Pulmonary artery endothelial cell (primary cell): ENCODE measurements at places on chromosomes 11 and 22. TPM values are rescaled to one million over a fixed set of nuclear protein-coding genes. Genes with fewer than 3 reads are reported as not detected.

MIOX gene
- total RNA-seq = not detected in 2 replicates

BATF2 gene
- 0.40 and 1.1 TPM in 2 replicates for total RNA-seq

DNA sequence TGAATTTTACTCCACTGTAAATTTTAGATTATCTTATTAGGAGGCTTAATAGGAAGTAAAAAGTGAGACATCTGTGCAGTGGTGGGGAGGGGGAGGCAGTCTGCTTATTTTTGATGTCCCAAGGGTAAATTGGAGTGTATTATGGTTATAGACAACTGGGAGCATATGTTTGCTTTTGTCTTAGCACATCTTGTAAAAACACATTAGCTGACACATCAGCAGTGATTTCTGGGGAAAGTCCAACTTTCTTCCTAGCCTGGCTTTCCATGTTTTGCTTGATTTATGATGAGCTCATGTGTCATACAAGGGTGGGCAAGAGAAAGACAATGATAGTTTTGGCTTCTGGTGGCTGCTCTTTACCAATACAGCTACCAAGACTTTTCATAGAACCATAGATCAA lies 4.0 kb downstream of the ANO3 start:
- no peak for DNase-seq

DNA sequence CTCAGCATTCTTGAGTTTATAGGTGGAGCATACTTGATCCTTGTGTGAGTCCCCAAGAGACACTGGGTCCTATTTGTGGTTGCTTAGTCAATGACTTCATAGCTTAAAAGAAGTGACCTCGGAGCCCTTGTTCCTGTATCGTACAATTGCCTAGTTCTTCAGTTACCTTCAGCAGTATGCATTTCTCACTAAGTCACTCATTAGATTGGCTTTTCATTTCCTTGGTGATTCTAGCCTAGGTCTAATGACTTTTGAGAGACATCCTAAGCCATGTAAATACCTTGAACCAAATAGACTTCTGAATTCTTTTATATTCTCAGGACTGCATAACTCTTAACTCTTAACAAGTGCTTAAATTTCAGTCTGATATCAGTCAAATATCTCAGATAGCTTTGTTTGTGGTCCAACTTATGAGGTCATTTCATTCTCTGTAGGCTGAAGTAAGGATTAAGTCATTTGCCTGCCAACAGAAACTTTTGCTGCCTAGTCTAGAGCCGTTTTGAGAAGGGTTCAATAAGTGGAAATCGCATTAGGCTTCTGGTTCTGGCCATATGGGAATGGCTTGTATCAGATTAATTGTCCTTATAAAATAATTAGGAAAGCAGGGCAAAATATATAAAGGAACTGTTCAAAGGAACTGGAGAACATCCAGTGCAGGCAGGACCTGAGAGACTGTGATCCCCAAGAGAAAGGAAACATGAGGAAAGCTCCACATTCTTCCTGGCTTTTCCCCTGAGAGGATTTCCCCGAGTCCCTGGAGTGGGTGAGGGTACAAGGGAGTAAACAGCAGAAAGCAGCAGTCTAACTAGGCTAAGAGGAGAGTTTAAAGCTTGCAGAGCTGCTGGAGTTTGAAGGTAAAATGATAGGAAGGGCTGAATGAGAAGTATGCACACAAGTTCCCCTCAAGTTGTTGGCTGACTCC lies 39.9 kb downstream of the TRAF6 start:
- no peak for DNase-seq

DNA sequence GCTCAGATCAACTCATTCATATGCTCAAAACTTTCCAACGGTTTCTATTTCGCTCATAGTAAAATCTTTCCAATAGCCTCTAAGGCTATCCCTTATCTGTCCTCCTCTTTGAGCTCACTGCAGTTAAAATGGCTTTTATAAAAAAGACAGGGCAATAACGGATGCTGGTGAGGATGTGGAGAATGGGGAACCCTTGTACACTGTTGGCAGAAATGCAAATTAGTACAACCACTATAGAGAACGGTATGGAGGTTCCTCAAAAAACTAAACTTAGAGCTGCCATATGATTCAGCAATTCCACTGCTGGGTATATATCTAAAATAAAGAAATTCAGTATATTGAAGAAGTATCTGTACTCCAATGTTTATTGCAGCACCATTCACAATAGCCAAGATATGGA lies 345.6 kb downstream of the DLG2 start:
- no peak for DNase-seq

YPEL4 gene
- total RNA-seq = 0.14 and 0.20 TPM in 2 replicates

- no peak for DNase-seq
These were observed 965.7 kb upstream of the FAT3 start for GRCh38 chr11:91258876-91259275.

- DNase-seq = no peak
These were observed 90.3 kb downstream of the PAX6 start for GRCh38 chr11:31720671-31721365.

- DNase-seq = no peak
These were observed 3.7 kb downstream of the PTS start for GRCh38 chr11:112229746-112230433.

- DNase-seq = no peak
These were observed 35.4 kb downstream of the SDHD start for GRCh38 chr11:112121981-112122615.

TMPRSS6 gene
- total RNA-seq = not detected in 2 replicates

- no peak for DNase-seq
These were observed 48.8 kb upstream of the LARGE1 start for GRCh38 chr22:33969045-33969444.

IL10RA gene
- total RNA-seq = under 0.01 TPM in 1 of 2 replicates, not detected in the other

APOA5 gene
- not detected in 2 replicates for total RNA-seq

DNA sequence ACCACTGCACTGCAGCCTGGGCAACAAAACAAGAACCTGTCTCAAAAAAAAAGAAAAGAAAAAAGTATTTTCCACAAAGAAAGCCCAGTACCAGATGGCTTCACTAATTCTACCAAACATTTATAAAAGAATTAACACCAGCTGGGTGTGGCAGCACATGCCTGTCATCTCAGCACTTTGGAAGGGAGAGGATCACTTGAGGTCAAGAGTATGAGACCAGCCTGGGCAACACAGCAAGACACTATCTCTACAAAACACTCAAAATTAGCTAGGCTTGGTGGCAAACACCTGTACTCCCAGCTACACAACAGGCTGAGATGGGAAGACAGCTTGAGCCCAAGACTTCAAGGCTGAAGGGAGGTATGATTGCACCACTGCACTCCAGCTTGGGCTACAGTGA lies 20.1 kb downstream of the RSF1 start:
- no peak for DNase-seq

KCNJ4 gene
- not detected in 2 replicates for total RNA-seq

DNA sequence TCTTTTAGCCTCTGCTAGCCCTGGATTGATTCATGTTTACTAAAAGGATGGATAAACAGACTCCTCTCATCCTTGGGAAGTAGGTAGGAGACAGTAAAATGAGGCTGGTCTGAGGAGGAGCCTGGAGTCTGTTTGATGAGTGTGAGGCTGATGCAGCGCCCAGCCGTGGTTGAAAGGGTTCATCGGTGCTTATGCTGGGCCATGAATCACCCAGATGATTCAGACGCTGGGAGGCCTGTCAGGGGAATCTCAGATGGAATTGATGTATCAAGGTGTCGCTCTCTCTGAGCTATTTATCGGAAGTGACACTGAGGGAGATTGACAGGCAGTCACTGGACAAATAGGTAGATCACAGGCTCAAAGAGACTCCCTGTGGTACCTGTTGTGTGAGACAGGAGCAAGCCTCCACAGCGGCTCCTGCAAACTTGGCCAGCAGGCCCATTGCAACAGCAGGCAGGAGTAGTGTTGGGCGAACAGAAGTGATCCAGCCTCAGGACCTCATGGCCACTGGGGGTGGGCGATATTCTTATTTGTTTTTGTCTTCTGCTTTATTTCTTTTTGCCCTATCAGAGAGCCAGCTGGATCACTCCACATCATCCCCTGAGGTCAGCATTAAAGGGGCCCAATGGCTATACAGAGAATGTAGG lies 109.9 kb upstream of the CADM1 start:
- DNase-seq = no peak

- DNase-seq = no peak
These were observed 129.7 kb downstream of the ST3GAL4 start for GRCh38 chr11:126485021-126485792.

P2RX6 gene
- 0.07 TPM in 1 of 2 replicates, not detected in the other for total RNA-seq

- DNase-seq = no peak
These were observed 39.6 kb downstream of the UBASH3B start for GRCh38 chr11:122695076-122695615.
